Bronchial smooth muscle cell (primary cell): ENCODE measurements at places on chromosomes 2 and 18. TPM values are rescaled to one million over a fixed set of nuclear protein-coding genes. Genes with fewer than 3 reads are reported as not detected.

The KIAA2012 gene
- not detected in 2 replicates for total RNA-seq

The GTF3C2 gene
- 13.7 and 23.5 TPM in 2 replicates for total RNA-seq

The PTCD3 gene
- total RNA-seq = 61.9 and 167 TPM in 2 replicates

The ACKR3 gene
- total RNA-seq = 0.86 and 3.2 TPM in 2 replicates

The OSBPL1A gene
- total RNA-seq = 47.9 and 59.4 TPM in 2 replicates

The VWC2L gene
- under 0.01 TPM in 1 of 2 replicates, not detected in the other for total RNA-seq

The KCNJ3 gene
- total RNA-seq = not detected in 2 replicates

The REG3A gene
- not detected in 2 replicates for total RNA-seq

The CXCR1 gene
- not detected in 2 replicates for total RNA-seq

The PASK gene
- total RNA-seq = 2.5 and 3.9 TPM in 2 replicates

The PLGLB2 gene
- 0.63 and 0.77 TPM in 2 replicates for total RNA-seq
